ENCODE measurements at places on chromosomes 3 and 15.

GRCh38 chr3:106588739-106589138, 719.9 kb upstream of the CBLB start:
- DNase-seq: no peak

DNA sequence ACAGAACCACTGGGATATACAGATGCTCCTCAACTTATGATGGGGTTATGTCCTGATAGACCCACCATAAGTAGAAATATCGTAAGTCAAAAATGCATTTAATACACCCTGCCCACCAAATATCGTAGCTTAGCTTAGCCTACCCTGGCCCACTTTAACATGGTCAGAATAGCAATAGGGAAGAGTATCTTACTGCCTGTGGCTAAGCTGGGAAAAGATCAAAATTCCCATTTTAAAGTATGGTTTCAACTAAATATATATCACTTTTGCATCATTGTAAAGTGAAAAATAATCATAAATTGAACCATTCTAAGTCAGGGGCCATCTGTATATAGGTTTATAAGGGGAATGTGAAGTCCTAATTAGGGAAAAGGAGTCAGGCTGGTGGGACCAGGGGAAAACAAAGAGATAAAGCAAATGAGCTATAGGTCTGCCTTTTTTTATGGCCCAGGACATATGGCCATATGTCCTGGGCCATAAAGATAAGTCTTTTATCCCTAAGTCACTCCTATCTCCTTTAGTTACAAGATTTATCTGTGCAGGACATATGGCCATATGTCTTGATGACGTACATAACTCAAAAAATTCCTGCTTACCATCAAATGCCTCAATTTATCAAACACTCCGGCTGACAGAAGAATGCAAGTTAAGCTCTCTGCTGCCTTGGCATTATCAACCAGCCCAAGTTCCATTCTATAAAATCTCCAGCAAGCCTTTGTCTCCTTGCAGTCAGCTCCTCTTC, 11.2 kb downstream of the RTP3 start:
- DNase-seq: no peak

DNA sequence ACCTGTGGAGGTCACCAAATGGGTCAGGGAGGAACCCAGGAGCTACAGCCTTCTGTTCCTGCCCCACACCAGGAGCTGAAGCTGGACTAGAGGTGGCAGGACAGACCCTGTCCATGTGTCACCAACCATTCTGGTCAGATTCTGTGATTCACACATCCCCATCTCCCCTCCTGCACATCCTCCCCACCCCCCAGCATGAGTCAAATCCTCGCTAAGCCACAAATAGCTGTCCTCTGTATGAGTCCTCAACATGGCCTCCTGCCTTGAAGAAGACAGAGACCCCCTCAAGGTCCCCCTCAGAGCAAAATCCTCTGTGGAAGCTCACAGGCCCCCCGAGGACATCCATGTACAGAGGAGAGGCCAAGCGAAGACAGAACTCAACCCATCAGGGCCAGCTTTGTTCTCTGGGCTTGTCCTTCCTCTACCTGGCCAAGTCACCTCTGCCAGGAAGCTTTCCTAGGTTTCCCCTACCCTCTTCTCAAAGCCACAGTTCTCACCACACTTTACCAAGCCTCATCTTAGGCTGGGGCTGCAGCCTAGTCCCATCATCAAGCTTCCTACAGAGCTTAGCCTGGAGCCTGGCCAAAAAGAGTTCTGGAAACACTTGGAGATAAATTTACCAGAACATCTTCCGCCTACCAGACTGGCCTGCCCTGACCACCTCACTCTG, 17.1 kb downstream of the CACNA2D2 start:
- no peak for DNase-seq

DNA sequence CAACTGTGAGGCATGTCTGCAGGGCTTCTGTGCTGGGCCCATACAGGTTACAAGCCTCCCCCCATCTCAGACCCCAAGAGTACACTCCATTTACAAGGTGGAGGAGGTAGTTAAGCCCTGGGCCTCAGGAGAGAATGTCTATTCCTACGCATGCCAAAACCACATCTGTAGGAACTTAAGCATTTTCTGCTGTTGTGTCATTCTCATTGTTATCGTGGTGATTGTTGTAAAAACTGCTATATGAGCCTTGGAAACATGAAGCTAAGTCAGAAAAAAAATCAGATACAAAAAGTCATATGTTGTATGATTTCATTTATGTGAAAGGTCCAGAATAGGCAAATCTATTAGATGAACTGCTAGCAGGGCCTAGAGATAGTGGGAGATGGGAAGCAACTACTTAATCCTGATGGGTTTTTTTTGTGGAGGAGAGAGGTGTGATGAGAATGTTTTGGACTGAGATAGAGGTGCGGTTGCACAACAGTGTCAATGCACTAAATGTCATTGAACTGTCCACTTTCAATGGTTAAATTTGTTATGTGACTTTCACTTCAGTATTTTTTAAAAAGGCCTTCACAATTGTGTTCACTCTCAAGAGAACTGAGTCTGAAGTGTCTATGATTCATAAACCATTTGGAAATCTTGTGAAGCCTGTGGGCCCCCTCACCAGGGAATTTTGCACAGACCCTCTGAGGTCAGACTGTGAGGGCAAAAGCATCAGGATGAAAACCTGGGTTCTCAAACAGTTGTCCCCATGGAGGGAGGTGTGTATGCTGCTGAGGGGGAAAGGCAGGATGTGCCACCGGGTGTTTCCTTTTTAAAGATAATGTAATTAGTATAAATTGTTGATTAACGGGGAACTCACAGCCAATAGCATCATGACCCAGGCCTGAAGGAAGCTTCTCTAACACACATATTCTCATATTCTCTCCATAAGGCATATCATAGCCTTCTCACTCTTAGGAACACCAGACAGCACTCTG, 3.2 kb downstream of the RTP3 start:
- no peak for DNase-seq

DNA sequence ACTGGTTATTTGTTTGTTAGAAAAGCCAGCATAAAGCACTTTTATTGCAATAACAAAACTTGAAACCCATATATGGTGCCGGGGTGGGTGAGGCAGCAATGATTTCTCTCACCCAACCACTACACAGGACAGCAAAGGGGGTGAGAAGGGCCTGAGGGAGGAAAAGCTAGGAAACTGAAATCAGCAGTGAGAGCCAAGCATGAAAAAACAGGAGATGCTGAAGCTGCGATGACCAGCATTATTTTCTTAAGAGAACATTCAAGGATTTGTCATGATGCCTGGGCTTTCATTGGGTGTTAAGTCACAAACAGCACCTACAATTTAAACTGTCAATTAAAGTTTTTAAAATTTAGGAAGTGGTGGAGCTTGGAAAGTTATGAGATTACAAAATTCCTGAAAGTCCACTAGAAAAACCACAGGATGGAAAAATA, 11.9 kb upstream of the TM4SF4 start:
- no peak for DNase-seq

- DNase-seq: peak; percentile 71
These were observed 28.2 kb upstream of the NOX5 start for GRCh38 chr15:68986322-68986721.

- no peak for DNase-seq
These were observed 181.1 kb upstream of the RBMS3 start for GRCh38 chr3:29099775-29100174.

DNA sequence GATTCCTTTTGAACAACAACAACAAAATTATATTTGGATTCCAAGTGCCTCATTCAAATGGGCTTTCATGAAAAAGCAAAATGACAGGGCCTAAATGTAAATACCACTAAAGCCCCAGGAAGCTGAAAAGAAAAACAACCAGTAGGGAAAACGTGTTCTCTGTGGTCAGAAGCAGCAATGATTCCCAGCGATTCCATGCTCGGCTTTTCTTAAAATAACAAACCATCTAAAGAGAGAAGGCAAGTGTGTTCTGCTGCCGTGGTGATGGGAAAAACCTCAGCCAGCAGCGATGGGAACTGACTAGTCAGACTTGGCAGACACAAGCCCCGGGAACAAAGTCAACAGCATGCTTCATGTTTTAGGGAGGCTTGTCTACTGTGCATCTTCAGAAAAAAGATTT, 153.6 kb downstream of the TNIK start:
- DNase-seq: no peak

DNA sequence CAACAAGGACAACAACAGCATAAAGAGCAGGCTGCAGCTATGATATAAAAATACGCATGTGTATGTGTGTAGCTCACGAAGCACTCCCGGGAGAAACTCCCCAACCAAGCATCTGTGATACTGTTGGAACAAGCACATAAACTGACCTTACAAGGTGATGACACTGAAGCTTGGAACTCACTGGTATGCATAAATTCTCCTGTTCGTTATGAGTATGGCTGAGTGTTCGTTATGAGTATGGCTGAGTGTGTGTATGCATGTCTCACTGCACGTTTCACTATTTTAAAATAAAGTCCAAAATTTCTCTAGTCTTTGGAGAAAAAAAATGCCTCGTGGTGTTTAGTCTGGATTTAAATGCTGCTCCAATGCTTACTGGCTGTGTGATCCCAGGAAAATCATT, 256.8 kb downstream of the RORA start:
- no peak for DNase-seq

GRCh38 chr15:98903377-98904018, 104.1 kb downstream of the PGPEP1L start:
- DNase-seq: no peak

DNA sequence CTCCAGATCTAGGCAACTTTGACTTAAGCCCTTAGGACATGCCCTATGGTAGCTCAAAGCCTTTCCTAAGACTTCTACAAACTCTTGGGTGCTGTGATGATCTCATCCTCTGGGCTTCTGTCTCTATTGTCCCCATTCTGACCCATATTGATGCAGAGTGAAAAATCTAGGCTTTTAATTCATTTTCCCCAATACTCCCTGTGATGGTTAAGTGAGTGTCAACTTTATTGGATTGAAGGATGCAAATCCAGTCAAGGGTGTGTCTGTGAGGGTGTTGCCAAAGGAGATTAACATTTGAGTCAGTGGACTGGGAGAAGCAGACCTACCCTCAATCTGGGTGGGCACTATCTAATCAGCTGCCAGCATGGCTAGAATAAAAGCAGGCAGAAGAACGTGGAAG, 97.3 kb upstream of the NUDT16 start:
- no peak for DNase-seq

DNA sequence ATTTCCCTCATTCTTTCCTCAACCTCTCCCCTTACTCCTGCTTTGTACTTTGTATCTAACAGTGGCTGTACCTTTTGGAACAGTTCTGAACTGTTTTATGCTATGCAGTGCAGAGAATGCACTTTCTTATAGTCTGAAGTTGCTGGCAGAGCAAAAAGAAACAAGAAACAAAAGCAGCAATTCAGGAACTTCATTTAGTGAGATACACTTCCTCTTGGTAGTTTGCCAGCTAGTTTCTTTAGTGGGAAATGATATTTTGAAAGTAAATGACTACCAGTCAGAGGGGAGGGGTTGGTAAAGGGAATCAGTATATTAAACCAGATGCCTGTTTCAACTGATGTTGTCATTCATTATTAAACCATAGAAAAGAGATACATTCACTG, 55.0 kb upstream of the CHD2 start:
- no peak for DNase-seq

DNA sequence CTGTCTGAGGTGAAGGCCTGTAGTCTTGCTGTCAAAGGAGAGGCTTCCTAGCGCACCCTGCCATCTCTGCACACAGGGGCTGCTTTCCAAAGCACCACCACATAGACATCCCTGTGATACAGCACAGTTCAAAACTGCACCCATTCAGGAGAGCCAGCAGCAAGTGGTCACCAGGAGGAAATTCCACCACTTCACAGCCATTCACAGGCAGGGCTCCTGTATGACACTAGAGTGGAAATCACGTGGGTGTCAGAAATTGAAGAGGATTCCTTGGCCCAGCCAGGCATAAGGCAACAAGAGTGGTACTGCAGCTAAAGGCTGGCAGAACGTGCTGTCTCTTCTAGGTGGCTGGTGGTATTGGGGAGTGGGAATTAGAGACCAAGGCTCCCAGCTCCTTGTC, 102.8 kb downstream of the RFTN1 start:
- no peak for DNase-seq

- peak; percentile 12 for DNase-seq
These were observed 156.7 kb upstream of the TSC22D2 start for GRCh38 chr3:150251187-150252062.

GRCh38 chr3:183541235-183541655, 14.3 kb downstream of the KLHL6 start:
- DNase-seq: no peak

- no peak for DNase-seq
These were observed 109.4 kb upstream of the BNIP2 start for GRCh38 chr15:59798605-59798917.

- DNase-seq: no peak
These were observed 160.9 kb downstream of the SLCO3A1 start for GRCh38 chr15:92014281-92015030.

DNA sequence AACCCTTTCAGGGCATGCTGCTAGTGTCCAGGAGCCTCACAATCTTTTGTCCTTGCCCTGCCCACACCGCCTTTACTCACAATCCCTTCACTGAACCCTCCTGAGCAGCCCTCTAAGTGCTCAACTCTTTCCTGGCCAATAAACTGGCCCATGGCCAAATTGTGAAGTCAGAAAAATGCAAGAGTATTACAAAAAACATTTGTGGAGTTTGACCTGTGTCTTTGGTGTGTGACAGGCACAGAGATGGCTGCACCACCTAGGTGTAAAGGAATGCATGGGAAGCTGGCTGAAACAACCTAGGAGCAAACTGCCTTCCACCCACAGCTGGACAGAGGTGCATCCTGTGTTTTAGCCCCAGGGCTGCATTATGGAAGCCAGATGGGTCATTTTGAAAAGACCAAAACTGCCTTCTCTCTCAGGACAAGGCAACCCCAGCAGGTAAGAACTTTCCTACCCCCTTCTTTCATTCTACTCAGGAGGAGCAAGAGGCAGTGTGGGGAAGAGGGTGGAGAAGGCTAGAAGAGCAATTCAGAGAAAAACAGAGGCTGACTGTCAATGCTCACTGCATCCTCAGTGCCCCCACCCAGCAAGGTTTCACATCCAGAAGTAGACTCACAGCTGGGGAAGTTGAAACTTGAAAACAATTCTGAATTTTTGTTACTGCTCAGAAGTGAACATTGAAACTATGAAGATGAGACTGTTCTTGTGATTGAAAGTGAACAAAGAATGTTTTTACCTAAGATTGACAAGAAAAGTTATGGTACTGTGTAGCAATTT, 78.6 kb downstream of the TRIM42 start:
- no peak for DNase-seq

DNA sequence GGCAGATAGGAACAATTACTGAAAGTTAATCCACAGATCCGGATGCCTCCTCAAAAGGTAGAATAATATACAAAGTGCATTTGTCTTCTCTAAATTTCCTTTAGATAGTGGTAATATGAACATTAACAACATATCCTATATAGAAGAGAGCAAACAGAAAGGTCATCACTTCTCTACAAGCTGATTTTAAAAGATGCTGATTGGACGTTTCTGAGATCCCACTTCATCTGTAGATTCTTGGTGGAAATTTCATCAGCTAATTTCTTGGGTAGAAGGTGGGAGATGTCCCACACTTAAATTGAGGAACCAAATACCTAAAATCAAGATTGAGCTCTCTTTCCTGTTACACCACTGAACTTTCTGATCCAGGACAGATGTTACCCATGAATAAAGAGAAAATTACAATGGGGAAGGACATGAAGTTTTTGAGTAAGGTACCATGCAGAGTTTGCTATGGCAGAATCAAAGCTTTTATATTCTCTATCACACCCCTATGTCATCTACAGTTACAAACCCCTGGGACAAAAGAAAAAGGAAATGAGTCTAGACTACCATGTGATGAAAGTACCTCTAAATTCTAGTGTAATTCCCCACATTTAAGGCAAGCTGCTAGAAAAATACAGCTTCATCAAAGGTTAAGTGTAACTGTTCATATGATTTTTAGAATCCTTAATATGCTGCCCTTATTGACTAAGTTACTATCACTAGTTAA, 189.2 kb upstream of the SETMAR start:
- DNase-seq: no peak

GRCh38 chr3:194824100-194824499, 138.4 kb downstream of the FAM43A start:
- DNase-seq: no peak

Measured in NCI-H1417 (cell line).